Femur (tissue), 1 donor: ENCODE measurements at places on chromosomes 5 and 9.

GRCh38 chr9:26612211-26612610 is 280.4 kb downstream of the CAAP1 start:
- no peak for DNase-seq

- no peak for DNase-seq
Measured at GRCh38 chr5:148623741-148624140, 30.6 kb downstream of the HTR4 start.

DNA sequence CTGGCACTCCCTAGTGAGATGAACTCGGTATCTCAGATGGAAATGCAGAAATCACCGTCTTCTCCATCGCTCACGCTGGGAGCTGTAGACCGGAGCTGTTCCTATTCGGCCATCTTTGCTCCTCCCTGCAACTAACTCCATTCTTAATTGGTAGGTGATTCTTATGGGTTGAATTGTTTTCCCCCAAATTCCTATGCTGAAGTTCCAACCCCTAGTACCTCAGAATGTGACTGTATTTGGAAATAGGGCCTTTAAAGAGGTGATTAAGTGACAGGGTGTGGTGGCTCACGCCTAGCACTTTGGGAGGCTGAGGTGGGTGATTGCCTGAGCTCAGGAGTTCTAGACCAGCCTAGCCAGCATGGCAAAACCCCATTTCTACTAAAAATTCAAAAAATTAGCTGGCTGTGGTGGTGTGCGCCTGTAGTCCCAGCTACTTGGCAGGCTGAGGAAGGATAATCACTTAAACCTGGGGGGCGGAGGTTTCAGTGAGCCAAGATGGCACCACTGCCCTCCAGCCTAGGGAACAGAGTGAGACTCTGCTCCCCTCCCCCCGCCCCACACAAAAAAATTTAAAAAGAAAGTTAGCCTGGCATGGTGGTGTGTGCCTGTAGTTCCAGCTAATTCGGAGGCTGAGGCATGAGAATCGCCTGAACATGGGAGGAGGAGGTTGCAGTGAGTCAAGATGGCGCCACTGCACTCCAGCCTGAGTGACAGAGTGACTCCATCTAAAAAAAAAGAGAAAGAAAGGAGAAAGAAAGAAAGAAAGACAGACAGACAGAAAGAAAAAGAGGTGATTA is 25.2 kb upstream of the FOCAD start:
- no peak for DNase-seq

DNA sequence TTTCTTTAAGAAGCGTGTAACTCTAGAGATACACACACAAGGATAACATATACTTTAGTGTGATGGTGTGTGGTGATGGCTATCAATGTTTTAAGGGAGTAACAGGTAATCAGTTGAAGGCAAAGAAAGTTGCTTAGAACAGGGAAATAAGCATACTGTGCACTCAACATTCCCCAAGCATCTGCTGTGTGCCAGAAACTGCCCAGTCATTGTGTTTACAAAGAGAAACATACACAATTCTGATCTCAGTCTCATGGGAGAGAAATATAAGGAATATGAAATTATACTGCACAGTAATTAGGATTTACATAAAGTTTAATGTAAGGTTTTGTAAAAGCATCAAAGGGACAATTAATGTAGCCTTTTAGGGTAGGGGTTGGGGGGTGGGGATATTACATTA is 224.1 kb upstream of the TYRP1 start:
- DNase-seq = no peak

DNA sequence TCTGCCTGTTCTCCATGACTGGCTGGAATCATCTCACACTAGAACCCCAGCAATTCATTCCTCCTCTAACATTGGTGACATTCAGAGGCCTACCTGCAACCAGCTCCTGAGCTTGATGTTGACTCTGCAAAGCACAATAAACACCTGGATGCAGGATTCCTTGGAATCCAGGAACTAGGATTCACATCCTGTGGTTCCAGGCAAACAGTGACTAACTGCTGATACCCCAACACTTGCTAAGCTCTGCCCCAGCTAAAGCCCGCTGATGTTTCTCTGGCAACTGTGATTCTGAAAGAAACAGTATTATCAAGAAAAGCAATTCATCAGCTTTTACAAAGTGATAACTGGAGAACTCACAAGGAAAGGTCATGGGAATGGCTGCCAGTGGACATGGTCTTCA is 29.2 kb downstream of the SUSD1 start:
- no peak for DNase-seq

DNA sequence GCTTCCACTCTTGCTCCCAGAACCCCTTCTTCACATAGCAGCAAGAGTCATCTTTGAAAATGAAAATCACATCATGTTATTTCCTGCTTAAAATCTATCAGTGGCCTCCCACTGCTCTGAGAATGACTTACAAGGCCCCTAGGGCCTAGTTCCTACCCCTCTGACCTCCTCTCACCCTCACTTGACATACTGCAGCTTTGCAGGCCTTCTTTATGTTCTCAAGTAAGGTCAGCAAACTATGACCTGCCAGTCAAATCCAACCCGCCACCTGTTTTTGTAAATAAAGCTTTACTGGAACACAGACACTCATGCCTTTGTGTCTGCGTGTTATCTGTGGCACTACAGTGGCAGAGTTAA is 185.7 kb downstream of the NR3C1 start:
- no peak for DNase-seq

GRCh38 chr5:119458911-119459632 is 6.8 kb downstream of the HSD17B4 start:
- no peak for DNase-seq

- no peak for DNase-seq
Measured at GRCh38 chr5:56077796-56078233, 83.1 kb upstream of the IL6ST start.

GRCh38 chr5:72121780-72122445 is 14.6 kb downstream of the MAP1B start:
- DNase-seq = no peak
